Smooth muscle cell of bladder (primary cell): ENCODE measurements at places on chromosomes 4 and X. TPM values are rescaled to one million over a fixed set of nuclear protein-coding genes. Genes with fewer than 3 reads are reported as not detected.

Gene TCEAL9
- 152 and 169 TPM in 2 replicates for total RNA-seq

Gene FGG
- 0.09 and 0.14 TPM in 2 replicates for total RNA-seq

Gene BEX5
- total RNA-seq, result not detected in 2 replicates

Gene POLN
- total RNA-seq, result 2.3 and 4.0 TPM in 2 replicates

Gene IL3RA
- 0.09 TPM in 1 of 2 replicates, not detected in the other for total RNA-seq

Gene NLGN4X
- total RNA-seq, result 0.14 and 0.55 TPM in 2 replicates

Gene UGT2A3
- not detected in 2 replicates for total RNA-seq

Gene DCLK2
- 5.8 and 8.9 TPM in 2 replicates for total RNA-seq

Gene SYP
- total RNA-seq, result 0.14 and 0.18 TPM in 2 replicates

Gene PLAC8
- total RNA-seq, result under 0.01 and 0.28 TPM in 2 replicates

Gene FREM3
- total RNA-seq, result under 0.01 TPM in 1 of 2 replicates, not detected in the other

Gene SLC6A14
- total RNA-seq, result under 0.01 TPM in 1 of 2 replicates, not detected in the other

Gene PCDH10
- 0.28 and 1.8 TPM in 2 replicates for total RNA-seq

Gene SPP1
- 0.43 and 1.3 TPM in 2 replicates for total RNA-seq

Gene LUZP4
- not detected in 2 replicates for total RNA-seq

Gene KIF4A
- 1.6 and 1.8 TPM in 2 replicates for total RNA-seq

Gene HOPX
- total RNA-seq, result under 0.01 and 0.46 TPM in 2 replicates

Gene HSD17B13
- 0.14 and 0.18 TPM in 2 replicates for total RNA-seq

Gene MAGEA11
- total RNA-seq, result under 0.01 and 0.09 TPM in 2 replicates

Gene GPR50
- not detected in 2 replicates for total RNA-seq

Gene SSX4B
- not detected in 2 replicates for total RNA-seq

Gene FAM156B
- total RNA-seq, result 12.1 and 12.9 TPM in 2 replicates

Gene TMEM128
- 28.4 and 30.3 TPM in 2 replicates for total RNA-seq

Gene MAGEA2
- total RNA-seq, result under 0.01 TPM in 1 of 2 replicates, not detected in the other

Gene FGF16
- under 0.01 and 0.09 TPM in 2 replicates for total RNA-seq

Gene SHROOM2
- under 0.01 TPM in 2 replicates for total RNA-seq

Gene STPG2
- total RNA-seq, result 0.09 and 0.14 TPM in 2 replicates

Gene CENPE
- 1.7 and 2.1 TPM in 2 replicates for total RNA-seq

Gene SFRP2
- 2.0 TPM in 1 of 2 replicates, not detected in the other for total RNA-seq
